ENCODE measurements at places on chromosomes 7 and 10.

DNA sequence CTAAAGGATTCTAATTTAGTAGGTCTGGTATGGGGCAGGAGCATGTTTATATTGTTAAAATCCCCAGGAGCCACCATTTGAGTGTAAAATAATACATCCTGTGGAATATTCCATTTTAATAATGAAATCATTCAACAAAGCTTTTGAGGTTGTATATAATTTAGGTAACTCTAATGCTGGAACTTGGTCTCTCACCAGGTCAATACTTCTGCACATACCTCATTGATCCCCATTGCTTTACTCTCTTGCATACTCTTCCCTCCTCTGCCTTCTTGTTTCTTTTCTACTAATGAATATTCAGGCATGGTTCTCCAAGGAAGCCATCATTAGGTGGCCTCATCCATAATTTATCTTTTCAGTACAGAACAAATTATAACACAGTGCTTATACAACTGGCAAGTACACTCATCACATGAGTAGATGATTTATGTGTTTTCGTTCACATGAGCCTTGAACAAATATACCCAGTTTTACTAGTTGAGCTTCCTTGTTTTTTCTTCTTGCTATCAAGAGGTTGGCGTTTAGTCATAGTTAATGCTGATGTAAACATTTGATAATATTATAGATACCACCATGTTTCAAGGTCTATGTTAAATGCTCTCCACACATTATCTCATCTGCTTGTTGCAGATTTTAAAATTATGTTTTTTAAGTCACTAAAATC lies 7.2 kb downstream of the PALS2 start:
- no peak for DNase-seq

DNA sequence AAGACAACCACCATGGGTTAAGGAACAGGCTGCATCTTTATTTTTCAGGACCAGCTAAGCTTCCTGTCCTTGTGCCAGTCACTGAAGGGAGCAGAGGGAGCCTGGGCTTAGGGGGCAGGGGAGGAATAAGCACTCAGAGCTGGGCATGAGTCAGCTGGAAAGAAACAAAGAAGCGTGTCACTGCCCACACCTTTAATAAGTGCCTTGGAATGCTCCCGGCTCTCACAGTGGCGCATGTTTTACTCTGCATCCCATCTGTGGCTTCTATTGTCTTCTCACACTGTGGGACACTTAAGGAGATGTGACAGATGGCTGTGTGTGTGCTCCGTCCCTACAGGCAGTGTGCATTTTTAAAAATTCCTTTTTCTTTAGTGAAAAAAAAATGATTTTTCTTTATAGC lies 71.7 kb downstream of the MTURN start:
- no peak for DNase-seq

DNA sequence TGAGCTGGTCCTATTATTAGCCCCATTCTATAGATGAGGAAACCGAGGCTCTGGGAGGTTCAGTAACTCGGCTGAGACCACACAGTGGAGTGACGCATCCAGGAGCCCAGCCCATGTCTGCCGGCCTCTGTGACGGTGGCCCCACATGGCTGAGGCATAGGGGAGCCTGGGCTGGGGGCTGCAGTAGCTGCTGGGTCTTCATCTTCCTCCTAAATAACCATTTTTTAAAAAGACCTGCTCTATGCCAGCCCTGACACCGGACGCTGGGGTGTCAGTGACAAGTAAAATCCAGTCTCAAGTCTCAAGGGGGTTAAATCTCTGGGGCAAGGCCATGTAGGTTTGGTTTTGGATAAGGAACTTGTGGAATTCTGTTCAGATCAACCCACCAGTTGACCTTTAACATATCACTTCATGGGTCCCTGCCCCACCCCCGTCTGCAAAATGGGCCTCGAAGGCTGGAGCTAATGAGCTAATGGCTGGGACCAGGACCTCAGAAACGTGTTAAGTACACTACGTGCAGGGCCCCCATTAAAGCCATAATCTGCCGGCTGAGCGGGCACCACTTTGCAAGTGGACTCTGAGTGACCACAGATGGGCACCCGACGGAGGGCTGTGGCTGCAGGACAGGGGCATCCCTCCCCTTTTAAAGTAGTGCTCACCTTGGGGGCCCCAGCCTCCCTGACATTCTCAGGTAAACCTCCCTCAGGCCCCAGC lies 136.5 kb upstream of the UNC5B start:
- no peak for DNase-seq

DNA sequence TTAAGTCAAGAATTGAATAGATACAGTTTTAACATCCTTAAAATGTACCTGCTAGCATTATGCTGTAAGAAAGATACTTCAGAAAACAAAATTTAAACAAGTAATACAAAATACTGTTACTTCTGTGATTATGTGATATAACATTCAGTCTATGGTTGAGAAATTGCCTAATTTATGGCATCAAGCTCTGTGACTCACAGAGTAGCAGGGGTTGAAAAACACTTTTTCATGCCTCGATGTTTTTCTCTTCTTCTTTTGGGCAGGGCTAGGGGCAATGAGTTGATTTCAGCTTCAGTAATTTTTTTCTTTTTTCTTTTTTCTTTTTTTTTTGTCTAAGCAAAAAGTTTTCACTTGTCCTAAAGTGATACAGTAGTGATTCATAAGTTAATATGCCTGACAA lies 209.2 kb downstream of the MBL2 start:
- DNase-seq, result no peak

DNA sequence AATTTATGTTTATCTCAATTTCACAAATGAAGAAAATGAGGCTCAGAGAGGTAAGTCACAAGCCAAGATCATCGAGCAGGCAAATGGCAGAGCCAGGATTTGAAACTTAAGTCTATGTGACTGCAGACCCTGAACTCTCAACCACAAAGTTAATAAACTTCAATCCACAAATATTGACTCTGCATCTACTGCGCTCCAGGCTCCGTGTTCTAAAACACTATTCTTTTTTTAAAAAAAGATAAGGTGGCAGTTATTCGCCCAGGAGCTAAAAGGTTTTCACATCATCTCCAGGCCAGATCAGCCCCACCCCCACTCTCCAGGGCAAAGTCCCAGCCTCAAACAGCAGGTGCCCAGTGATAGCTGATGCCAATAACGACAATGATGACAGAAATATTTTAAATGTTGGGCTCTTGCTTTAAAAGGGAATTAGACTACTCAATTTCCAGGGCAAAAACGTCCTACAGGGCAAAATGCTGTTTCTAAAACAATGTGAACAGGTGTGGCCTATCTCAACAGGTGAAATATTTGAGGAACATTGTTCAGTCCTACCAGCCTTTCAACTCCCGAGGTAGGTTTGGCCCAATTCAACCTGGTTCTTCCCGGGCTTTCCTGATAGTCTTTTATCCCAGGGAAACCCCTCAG lies 85.2 kb downstream of the SORBS1 start:
- DNase-seq, result no peak

DNA sequence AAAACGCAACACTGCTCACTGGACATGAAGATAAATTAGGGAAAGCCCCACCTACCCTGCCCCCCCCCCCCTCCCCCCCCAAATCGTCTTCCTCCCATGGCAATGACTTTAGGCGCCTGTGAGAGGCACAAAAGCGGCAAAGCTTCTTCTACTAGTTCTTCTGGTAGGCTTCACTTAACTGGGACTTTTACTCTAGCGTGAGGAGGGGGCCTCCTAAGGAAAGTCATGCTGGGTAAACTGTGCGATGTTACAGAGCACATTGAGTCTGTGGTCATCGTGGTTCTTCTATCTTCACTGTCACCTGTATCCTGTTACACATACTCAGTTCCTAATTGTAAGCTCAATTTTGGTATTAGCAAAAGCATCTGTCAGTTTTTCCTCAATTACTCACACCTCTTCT lies 25.1 kb downstream of the HSPB1 start:
- no peak for DNase-seq

DNA sequence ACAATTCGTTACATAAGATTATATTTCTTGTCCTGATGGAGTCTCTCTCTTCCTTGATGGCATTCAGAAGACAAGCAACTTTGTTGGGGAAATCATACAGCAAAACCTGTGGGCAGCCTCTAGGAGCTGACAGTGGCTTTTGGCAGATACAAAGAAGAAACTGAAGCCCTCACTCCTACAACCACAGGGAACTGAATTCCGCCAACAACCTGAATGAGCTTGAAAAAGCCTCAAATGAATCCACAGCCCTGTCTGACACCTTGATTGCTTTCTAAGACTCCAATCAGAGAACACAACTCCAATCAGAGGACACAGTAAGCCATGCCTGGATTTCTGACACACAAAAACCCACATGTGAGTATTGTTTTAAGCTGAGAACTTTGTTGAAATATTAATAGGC lies 576.8 kb upstream of the LRRTM3 start:
- DNase-seq, result no peak

DNA sequence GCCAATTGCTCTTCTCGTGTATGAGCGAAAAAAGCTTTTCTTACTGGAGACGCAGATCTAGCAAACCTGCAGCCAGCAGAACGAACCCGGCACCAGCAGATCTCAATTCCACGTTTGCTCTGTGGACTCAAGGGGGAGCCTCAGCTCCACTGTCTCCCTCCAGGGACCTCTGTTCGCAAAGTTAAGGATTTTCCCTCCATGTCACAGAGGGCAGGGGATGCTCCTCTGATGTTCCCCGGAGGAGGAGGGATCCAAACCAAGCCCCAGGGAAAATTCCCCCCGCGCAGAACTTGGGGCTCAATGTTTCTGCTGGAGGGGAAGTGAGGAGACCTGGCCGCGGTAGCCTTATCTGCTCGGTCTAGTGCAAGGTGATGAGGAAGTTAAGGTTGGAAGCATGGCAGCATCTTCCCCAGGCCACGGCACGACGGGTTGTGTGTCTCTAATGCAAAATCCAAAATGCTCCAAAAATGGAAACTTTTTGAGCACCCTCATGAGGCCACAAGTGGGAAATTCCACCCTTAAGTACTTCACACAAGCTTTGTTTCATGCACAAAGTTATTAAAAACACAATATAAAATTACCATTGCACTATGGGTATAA lies 9.0 kb downstream of the IQCE start:
- no peak for DNase-seq

DNA sequence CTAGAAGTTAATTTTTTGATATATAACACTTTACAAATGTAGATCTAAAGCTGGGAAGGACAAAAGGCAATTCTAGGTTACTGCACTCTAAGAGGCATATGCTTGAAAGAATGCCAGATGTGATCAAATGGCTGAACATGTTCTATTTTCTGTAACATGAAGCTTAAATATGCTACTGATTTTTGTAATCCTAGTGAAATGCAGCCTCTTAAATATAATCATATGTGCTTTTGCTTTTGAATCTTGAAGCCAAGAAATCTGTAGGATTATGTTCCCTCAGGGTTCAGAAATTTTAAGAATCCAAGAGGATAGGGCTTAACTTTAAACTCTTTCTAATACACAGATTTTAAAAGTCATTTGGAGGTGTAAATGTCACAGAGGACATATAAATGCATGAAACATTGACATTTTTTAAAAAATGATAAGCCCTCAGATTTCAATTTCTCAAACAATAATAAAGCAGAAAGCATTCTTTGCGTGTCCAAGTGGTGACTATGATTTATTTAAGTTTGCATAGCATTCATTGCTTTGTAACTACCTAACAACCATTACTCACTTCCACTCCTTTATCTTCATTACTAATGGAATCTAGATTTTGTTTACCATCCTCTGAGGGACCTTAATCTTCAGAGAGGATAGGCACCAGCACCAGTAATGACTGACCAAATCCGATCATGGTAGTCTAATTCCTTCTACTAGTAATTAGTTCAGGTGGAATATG lies 170.4 kb downstream of the MAGI2 start:
- DNase-seq, result no peak

Measured in activated CD8-positive, alpha-beta memory T cell treated with anti-CD3 and anti-CD28 coated beads, Interleukin-2, amount 50 U/mL, for 48 hours (primary cell).